Neural progenitor cell (in vitro differentiated cells): ENCODE measurements at places on chromosomes 1 and 21. TPM values are rescaled to one million over a fixed set of nuclear protein-coding genes. Genes with fewer than 3 reads are reported as not detected.

GRCh38 chr1:19925342-19926070 lies 2.1 kb upstream of the PLA2G2E start:
- H3K4me3 ChIP-seq = no peak overlapping the region
- no peaks in the 10 kb centered on the region for H3K36me3 ChIP-seq
- no peak overlapping the region for H3K27ac ChIP-seq
- no peaks in the 10 kb centered on the region for H3K27me3 ChIP-seq
- DNase-seq = no peak

DNA sequence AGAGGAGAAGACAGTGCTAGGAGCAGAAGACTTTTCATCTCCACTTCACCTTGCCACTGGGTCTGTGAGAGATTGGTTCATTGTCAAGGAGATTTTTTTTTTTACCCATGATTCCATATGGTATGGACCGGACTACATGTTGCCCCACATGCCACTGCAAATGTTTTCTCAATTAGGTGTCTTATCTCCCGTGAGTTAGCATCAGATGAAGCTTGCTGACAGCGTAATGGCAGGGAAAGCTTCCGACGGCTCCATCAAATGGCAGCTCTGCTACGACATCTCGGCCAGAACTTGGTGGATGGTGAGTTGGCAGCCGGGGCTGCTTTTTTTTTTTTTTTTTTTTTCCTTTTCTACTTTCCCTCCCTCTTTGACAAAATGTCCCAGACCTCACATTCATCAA lies 217.2 kb upstream of the NFIA start:
- no peak overlapping the region for H3K27ac ChIP-seq
- no peak overlapping the region for H3K4me3 ChIP-seq
- H3K27me3 ChIP-seq = no peaks in the 10 kb centered on the region
- H3K36me3 ChIP-seq = no peaks in the 10 kb centered on the region

SPRR2D gene
- not detected in 2 replicates for total RNA-seq

- H3K27ac ChIP-seq = no peak overlapping the region
- H3K4me1 ChIP-seq = peaks cover 31% of the 10 kb centered on the region
- H3K4me3 ChIP-seq = no peak overlapping the region
- no peaks in the 10 kb centered on the region for H3K36me3 ChIP-seq
These were observed 32.3 kb upstream of the ID3 start for GRCh38 chr1:23591460-23592208.

GRCh38 chr1:25486602-25487001 lies 55.9 kb downstream of the MACO1 start:
- H3K36me3 ChIP-seq = no peaks in the 10 kb centered on the region
- DNase-seq = no peak
- H3K27me3 ChIP-seq = no peaks in the 10 kb centered on the region
- no peak overlapping the region for H3K4me3 ChIP-seq

GRCh38 chr1:172821609-172822274 lies 162.8 kb downstream of the FASLG start:
- H3K36me3 ChIP-seq = no peaks in the 10 kb centered on the region
- no peaks in the 10 kb centered on the region for H3K4me1 ChIP-seq
- H3K27ac ChIP-seq = no peak overlapping the region
- DNase-seq = no peak
- H3K27me3 ChIP-seq = no peaks in the 10 kb centered on the region

RAVER2 gene
- 26.8 and 37.2 TPM in 2 replicates for total RNA-seq

GRCh38 chr1:15637826-15638225 lies 20.6 kb downstream of the DDI2 start:
- peaks cover 19% of the 10 kb centered on the region for H3K36me3 ChIP-seq
- no peaks in the 10 kb centered on the region for H3K27me3 ChIP-seq
- no peaks in the 10 kb centered on the region for H3K4me1 ChIP-seq
- no peak overlapping the region for H3K4me3 ChIP-seq

- H3K4me3 ChIP-seq = no peak overlapping the region
- no peak for DNase-seq
These were observed 387.9 kb downstream of the NUF2 start for GRCh38 chr1:163709636-163710035.

TNFSF4 gene
- 1.2 and 2.1 TPM in 2 replicates for total RNA-seq
